ENCODE measurements at places on chromosomes 5 and 9.
A peak's percentile ranks its signal among the peaks of the same experiment; 100 is the strongest.

- DNase-seq, result no peak
- H3K4me3 ChIP-seq, result no peak overlapping the region
- peaks cover 15% of the 10 kb centered on the region for H3K36me3 ChIP-seq
- H3K27me3 ChIP-seq, result peaks cover 17% of the 10 kb centered on the region
- peaks cover 51% of the 10 kb centered on the region for H3K4me1 ChIP-seq
These were observed 53.1 kb upstream of the TGFBR1 start for GRCh38 chr9:99051851-99052250.

DNA sequence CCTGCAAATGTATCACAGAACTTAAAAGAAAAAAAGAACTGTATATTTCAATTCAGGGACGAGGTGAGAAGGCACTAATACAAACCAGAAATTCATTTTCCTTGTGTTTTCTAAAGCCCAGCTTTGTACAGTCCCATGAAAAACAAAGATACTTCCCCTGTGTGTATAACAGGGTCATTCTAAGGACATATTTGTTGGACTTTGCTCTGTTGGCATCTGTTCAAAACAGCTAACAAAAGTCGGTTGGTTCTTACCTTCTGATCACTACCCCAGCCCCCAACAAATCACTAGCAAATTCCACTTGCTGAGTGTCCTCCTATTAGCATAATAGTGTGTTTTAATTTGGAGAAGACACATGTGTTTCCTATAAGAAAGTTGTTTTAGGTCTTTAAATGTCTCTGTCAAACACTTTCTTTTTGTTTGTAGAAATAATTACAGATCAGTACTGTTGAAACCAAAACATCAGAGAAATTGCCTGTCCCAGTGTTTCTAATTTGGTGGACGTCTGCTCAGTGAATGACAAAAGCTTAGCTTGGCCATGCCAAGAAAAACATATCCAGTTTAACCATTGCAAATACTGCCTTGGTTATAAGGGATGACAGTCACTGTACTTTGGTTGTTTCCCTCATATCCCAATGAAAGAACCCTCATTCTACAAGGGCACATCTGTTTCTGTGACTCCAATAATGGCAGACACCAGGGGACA is 480.5 kb downstream of the EBF1 start:
- no peaks in the 10 kb centered on the region for H3K4me1 ChIP-seq
- no peaks in the 10 kb centered on the region for H3K27me3 ChIP-seq
- no peaks in the 10 kb centered on the region for H3K36me3 ChIP-seq
- DNase-seq, result no peak

GRCh38 chr9:24932785-24933184 is 387.1 kb upstream of the IZUMO3 start:
- H3K27ac ChIP-seq, result no peak overlapping the region
- H3K36me3 ChIP-seq, result no peaks in the 10 kb centered on the region
- no peak for DNase-seq
- no peaks in the 10 kb centered on the region for H3K27me3 ChIP-seq
- H3K4me1 ChIP-seq, result no peaks in the 10 kb centered on the region

- H3K36me3 ChIP-seq, result no peaks in the 10 kb centered on the region
- peaks cover 4% of the 10 kb centered on the region for H3K27me3 ChIP-seq
- no peak overlapping the region for H3K27ac ChIP-seq
- DNase-seq, result no peak
- no peaks in the 10 kb centered on the region for H3K4me1 ChIP-seq
- H3K4me3 ChIP-seq, result no peak overlapping the region
These were observed 174.3 kb downstream of the PAPPA start for GRCh38 chr9:116327701-116328405.

- no peak overlapping the region for H3K27ac ChIP-seq
- H3K4me1 ChIP-seq, result peaks cover 11% of the 10 kb centered on the region
- H3K4me3 ChIP-seq, result no peak overlapping the region
These were observed 521 bp upstream of the PTGS1 start for GRCh38 chr9:122370303-122370702.

DNA sequence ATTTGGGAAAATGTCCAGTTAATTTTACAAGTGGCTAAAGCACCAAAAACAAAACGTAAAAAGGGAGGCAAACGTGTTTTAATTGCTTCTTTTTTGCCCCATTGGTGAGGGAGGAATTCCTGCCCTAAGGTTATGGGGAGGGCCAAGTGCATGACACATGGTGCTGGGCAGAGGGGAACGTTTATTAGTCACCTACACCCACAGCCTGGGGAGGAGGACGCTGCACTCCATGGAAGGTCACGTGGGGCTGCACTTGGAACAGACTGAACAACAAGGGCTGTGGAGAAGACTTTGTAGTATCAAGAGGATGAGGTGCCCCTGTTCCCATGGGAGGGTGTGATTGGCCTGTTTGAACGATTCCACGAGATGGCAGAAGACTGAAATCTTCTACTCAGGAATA is 13.7 kb upstream of the ADAMTS16 start:
- no peaks in the 10 kb centered on the region for H3K27me3 ChIP-seq
- no peak for DNase-seq
- no peaks in the 10 kb centered on the region for H3K36me3 ChIP-seq
- H3K27ac ChIP-seq, result no peak overlapping the region
- H3K4me1 ChIP-seq, result no peaks in the 10 kb centered on the region

GRCh38 chr5:119353213-119353612 is 2.6 kb upstream of the TNFAIP8 start:
- H3K4me3 ChIP-seq, result peak overlapping the region; percentile 44
- no peak for DNase-seq
- peaks cover 51% of the 10 kb centered on the region for H3K36me3 ChIP-seq
- peaks cover 92% of the 10 kb centered on the region for H3K4me1 ChIP-seq
- H3K27me3 ChIP-seq, result no peaks in the 10 kb centered on the region

DNA sequence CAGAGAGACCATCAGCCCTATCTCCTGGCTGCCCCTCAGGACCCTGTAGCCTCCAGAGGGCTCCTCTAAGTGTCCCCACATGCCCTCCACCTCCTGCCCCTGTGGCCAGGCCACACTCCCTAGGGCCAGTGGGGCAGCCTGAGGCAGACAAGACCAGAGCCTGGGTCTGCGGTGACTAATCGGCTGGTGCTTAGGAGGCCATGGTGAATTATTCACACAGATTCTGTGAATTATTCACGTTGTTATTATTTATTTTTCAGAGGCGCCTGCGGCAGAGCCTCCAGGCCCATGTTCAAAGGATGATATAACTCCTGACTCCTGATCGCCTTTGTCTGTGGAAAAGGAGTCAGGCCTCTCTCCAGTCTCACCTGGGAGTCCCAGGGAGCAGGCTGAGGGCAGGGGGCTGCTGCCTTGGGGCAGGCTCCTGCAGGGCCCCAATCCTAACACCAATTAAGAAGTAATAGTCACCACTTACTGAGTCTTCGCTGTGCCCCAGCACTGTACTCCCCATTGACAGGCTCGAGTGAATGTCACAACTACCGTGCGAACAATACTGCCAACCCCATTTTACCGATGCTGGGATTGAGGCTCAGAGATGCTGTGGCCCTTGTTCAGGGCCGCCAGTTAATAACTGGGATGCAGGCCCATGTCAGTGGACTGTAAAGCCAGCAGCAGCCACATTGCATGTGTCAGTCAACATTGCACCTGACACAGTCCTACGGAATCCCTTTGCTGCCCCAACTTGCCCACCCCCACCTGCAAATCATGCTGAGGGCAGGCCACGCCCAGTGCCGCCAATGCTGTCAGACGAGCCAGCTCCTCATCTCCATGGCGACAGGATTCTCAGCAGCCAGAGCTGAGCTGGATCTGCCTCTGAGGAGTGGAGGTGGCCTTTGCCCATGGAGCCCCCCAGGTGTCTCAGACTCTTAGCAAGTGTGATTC is 94.9 kb downstream of the PCDH1 start:
- no peak overlapping the region for H3K4me3 ChIP-seq
- no peak overlapping the region for H3K27ac ChIP-seq
- H3K36me3 ChIP-seq, result no peaks in the 10 kb centered on the region
- DNase-seq, result no peak

DNA sequence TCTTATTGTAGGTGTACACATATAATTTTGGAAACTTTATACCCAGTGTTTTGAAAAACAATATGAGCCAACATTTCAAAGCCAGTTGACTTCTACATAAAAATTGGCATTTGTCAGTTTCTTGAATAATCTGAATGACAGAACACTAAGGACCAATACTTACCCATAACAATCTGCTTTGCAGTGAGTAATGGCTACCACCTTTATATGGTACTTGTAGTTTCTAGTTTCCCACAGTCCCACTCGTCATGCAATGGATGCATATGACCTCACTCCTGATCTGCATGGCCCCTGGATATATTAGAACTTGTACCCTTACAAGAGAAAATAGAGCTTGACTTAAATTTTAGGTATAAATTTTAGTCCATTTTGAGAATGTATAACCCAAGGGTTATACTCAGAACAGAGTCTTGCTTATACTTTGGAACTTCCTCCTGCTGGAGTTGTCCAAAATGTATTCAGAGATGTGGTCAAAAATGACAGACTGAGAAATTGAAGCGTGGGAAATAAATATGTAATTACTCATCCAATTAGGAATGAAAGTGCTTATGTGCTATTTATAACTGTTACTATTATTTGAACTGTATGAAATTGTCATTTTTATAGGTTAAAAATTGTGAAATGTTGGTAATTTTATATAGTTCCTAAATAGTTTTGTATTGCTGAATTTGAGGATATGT is 19.5 kb downstream of the XRCC4 start:
- peaks cover 20% of the 10 kb centered on the region for H3K36me3 ChIP-seq
- H3K27me3 ChIP-seq, result no peaks in the 10 kb centered on the region
- no peak for DNase-seq
- no peak overlapping the region for H3K4me3 ChIP-seq

GRCh38 chr9:133064241-133065069 is 2.7 kb downstream of the CEL start:
- no peak overlapping the region for H3K4me3 ChIP-seq
- DNase-seq, result no peak
- peaks cover 27% of the 10 kb centered on the region for H3K4me1 ChIP-seq
- H3K36me3 ChIP-seq, result peaks cover 1% of the 10 kb centered on the region
- no peaks in the 10 kb centered on the region for H3K27me3 ChIP-seq

DNA sequence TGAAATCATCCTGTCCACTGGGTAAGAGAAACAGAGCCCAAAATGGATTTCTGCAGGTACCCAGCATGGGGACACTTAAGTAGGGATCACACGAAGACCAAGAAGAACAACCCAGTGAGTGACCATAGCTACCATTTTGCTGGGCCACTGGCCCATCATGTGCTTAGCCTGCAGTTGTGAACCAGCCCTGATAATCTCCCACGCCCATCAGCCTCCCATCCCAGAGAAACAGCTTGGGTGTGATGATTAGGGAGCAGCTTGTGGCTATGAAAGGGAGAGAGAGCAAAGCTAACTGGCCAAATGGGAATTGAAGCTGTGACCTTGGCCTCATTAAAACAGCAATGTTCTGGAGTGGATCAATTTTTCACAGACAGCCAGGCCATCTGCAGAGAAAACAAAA is 138.5 kb downstream of the SLC24A2 start:
- no peaks in the 10 kb centered on the region for H3K4me1 ChIP-seq
- peaks cover 4% of the 10 kb centered on the region for H3K27me3 ChIP-seq
- DNase-seq, result no peak
- H3K27ac ChIP-seq, result no peak overlapping the region
- no peaks in the 10 kb centered on the region for H3K36me3 ChIP-seq

GRCh38 chr5:111384220-111384619 is 128.1 kb downstream of the STARD4 start:
- peaks cover 40% of the 10 kb centered on the region for H3K36me3 ChIP-seq
- H3K27me3 ChIP-seq, result no peaks in the 10 kb centered on the region
- H3K27ac ChIP-seq, result no peak overlapping the region
- H3K4me3 ChIP-seq, result no peak overlapping the region

GRCh38 chr9:129113645-129114304 is 2.6 kb downstream of the PTPA start:
- peaks cover 9% of the 10 kb centered on the region for H3K27me3 ChIP-seq
- no peak for DNase-seq
- H3K36me3 ChIP-seq, result peaks cover under 1% of the 10 kb centered on the region

DNA sequence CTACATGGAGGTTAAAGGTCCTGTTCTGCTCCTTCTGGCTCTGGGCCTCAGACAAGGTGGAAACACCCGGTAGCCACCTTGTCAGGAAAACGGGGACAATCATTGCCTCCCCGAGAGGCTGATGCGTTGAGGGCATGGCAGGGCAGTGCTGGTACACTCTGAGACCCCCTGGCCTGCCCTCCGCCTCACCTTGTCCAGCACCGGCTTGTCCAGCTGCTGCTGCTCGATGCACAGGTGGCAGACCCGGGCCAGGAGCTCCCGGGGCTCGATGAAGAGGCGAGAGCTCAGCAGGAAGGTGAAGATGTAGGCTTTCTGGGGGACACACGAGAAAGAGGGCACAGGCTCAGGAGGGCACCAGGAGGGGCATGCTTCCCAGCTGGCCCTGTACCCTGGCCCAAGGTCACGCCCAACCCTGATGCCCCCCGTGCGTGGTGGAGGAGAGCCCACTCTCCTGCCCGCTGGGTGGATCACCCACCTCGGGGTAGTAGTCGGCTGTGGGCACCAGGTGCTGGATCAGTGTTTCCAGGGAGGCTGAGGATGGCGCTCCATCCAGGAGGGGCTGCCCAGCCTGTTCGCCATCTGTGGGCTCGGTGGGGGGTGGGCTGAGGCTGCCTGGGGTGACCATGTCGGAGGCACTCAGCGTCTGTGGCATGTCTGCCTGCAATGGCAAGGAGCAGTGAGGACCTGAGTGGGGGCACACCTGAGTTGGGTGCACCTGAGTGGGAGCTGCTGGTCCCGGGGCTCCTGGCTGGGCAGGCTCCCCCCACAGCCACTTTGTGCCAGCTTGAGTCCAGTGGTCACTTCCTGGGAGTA is 66.0 kb upstream of the RNF130 start:
- H3K27ac ChIP-seq, result no peak overlapping the region
- DNase-seq, result peak; percentile 16
- H3K4me1 ChIP-seq, result peaks cover 7% of the 10 kb centered on the region
- H3K36me3 ChIP-seq, result no peaks in the 10 kb centered on the region

DNA sequence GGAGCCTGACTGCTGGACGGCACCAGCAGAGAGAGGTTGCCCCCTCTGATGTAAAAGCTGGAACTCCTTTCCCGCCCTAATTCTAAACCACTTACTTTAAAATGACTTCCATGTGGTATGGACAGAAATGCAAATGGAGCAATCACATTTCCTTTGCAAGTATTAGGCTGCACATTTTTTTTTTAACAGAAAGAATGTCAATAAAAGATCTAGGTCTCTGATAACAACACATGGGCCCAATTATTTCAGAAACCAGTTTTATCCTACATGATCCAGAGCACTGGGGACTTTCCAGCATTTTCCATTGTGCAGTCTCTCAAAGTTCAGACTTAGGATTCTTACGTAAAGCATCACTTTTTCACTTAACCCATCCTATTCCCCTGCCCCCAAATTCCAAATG is 203.7 kb downstream of the NXNL2 start:
- no peak for DNase-seq
- H3K27ac ChIP-seq, result no peak overlapping the region
- H3K4me1 ChIP-seq, result no peaks in the 10 kb centered on the region
- peaks cover 16% of the 10 kb centered on the region for H3K27me3 ChIP-seq

DNA sequence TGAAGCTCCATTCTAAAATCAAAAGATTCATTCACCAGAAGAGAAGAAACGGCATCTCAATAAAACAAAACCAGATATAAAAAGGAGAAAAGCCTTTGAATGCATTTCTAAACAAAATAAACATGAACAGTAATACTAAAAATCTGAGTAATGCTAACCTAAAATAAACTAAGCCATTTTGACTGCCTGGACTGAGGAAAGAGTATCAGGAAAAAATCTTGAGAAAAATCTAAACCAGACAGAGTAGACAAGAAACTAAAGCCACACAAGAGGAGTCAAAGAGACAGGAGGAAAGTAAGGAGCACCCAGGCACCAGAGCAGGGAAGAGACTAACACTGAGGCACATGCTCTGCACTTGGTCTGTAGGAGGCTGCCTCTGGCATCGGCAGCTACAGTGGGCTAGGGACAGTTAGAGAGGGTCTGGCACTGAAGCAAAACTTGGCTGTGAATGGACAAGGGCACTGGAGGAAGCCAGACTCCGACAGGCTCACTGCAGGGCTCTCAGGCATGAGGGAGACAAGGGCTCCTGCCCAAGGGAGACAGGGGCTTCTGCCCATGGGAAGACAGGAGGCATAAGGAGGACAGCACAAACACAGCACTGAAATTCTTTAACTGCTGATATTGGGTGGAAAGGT is 50.2 kb downstream of the DROSHA start:
- no peak overlapping the region for H3K27ac ChIP-seq
- no peaks in the 10 kb centered on the region for H3K27me3 ChIP-seq

All from activated naive CD4-positive, alpha-beta T cell treated with anti-CD3 and anti-CD28 coated beads, Interleukin-2, amount 10 ng/mL, durations not matched to agents 7 days and 5 days (primary cell).